NCI-H1092 treated with DMSO at 0.1 percent for 48 hours (cell line): ENCODE measurements at places on chromosomes 6 and 20.

- DNase-seq: no peak
Measured at GRCh38 chr6:145339089-145339488, 396.2 kb downstream of the EPM2A start.

DNA sequence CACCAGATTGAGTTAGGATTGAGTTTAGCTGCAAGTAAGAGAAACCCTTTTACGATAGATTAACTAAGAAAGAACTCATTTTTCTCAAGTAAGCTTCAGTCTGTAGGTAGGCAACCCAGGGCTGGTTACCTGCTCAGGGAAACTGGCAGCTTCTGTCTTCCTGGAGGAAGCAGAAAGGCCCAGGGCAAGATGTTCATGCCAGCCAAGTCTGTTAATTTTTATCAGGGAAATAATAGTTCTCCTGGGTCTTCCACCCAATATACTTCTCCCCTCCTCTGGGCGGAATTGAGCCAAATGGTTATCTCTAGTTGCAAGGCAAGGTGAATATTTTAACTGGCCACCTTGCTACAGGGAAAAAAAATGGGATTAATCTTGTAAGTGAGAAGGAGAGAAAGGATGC is 98.2 kb downstream of the UTRN start:
- DNase-seq: no peak

- no peak for DNase-seq
Measured at GRCh38 chr20:17976305-17976704, 7.5 kb downstream of the MGME1 start.

- DNase-seq: no peak
Measured at GRCh38 chr6:12715437-12715836, 1.1 kb upstream of the PHACTR1 start.

GRCh38 chr6:28258877-28259777 is at the start of gene NKAPL:
Gene NKAPL (plus strand): TSS chr6:28259297. CDS start chr6:28259372, 75 bp downstream.
- no peak for DNase-seq

GRCh38 chr20:60090631-60091030 is 132.4 kb downstream of the CDH26 start:
- no peak for DNase-seq

GRCh38 chr20:47944682-47945081 is 159.4 kb upstream of the SULF2 start:
- DNase-seq: no peak

DNA sequence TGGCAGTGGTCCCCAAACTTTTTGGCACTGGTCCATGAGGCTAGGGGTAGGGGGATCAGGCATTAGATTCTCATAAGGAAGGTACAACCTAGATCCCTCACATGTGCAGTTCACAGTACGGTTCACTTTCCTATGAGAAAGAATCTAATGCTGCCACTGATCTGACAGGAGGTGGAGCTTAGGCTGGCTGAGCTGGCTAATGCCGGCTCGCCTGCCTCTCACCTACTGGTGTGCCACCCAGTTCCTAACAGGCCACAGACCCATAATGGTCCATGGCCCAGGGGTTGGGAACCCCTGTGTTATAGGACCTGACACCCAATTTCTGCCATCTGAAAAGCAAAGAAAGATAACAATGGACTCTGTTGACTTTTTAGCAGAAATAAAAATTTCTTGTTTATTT is 199.6 kb downstream of the GMPR start:
- no peak for DNase-seq

DNA sequence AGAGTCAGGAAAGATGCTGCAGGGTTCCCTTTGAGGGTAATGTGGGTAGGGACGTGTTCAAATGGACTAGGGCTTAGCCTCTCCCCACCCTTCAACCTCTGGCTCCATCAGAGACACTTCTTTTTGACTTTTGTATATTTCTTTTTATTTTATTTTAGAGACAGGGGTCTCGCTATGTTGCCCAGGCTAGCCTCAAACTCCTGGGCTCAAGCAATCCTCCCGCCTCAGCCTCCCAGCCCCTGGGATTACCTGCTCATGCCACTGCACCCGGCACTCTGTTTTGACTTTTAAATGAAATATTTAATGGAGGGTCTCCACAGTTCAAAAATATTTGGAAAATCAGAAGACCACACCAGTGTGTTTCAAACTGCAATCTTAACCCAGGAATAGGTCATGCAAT is 8.6 kb downstream of the HNF4A start:
- no peak for DNase-seq

DNA sequence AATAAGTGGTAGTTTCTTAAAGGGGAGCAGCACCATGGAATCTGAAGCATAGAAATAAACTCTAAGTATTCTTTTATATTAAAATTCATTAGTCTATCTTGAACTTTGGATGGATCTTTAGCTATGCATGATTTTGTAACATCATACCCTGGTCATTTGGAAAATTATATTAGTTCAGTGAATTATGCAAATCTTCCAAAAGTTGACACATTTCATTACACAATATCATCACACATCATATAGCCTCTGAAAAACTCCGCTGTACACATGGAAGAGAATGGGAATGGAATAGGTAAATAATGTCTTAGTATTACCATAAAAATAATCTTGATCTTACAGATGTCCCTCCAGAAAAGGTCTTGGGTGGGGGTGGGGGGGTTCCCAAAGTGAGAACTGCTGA is 96.1 kb downstream of the ATXN1 start:
- DNase-seq: no peak

DNA sequence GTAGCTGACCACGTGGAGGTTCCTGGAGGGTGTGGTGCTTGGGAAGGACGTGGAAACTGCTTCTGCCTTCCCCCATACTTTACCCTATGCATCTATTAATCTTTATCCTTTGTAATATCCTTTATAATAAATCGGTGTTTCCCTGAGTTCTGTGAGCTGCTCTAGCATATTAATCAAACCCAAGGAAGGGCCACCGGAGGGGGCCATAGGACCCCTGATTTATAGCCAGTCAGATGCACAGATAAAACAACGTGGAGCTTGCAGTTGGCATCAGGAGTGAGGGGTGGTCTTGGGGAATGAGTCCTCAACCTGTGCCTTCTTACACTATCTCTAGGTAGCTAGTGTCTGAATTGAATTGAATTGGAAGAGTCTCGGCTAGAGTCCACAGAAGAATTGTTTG is 36.5 kb upstream of the TFAP2A start:
- no peak for DNase-seq

DNA sequence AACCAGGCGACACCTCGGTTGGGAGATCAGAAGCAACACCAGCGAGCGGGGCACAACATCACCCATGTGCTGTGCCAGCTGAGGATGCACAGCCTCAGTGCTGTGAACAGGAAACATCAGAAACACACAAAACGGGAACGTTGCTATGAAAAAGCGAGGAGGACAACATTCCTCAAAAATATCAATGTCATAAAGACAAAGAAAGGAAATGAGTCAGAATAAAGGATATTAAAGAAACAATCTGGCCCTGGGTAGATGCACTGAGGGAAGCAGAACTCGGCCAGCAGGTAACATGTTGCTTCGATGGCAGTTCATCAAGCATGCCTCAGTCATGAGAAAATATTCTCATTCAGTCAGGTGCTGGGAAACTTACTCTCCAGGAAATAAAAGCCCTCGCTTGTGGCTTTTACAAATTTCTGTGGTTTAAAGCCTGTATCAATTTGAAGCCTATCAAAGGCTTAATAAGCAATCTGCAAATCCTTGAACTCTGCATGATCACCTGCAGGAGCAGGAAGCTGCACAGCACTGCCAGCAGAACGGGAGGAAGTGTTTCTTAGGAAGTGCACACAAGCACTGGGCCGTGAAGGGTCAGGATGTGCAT is 77.5 kb downstream of the GINS1 start:
- DNase-seq: no peak

DNA sequence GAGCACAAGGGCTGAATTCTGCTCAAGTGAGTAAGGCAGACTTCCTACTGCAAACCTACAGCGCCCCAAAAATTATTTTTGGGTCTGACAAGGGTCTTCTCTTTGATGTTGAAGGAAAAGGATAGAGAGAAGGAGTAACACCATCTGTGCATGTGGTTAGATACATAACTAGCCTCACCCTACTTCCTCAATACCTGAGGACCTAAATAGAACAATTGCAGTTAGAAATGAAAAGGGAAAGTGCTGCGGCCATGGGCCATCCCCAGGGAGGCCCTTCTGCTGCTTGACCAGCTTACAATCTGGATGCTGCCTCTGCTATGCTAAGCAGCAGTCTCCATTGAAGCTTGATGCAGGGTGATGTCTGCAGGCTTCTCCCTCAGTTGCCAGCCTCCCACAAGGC is 63.2 kb upstream of the ARMH2 start:
- DNase-seq: no peak

DNA sequence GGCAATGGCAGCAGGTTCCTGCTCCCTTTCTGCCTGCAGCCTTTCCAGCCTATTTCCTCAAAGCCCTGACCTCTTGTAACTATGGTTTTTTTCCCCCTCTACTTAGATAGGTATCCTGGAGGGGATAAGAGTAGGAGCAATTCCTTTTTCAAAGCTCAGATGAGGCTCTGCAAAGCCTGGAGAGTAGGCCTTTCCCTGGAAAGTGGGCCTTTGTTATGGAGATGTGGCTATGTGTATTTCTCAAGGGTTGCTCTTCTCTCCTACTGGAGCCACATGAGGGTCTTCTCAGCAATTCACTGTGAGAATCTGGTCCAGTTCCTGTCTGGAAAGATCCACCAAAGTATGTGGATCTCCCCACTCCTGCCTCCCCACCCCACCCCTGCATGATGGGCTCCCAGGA is 96.0 kb downstream of the DTD1 start:
- no peak for DNase-seq

DNA sequence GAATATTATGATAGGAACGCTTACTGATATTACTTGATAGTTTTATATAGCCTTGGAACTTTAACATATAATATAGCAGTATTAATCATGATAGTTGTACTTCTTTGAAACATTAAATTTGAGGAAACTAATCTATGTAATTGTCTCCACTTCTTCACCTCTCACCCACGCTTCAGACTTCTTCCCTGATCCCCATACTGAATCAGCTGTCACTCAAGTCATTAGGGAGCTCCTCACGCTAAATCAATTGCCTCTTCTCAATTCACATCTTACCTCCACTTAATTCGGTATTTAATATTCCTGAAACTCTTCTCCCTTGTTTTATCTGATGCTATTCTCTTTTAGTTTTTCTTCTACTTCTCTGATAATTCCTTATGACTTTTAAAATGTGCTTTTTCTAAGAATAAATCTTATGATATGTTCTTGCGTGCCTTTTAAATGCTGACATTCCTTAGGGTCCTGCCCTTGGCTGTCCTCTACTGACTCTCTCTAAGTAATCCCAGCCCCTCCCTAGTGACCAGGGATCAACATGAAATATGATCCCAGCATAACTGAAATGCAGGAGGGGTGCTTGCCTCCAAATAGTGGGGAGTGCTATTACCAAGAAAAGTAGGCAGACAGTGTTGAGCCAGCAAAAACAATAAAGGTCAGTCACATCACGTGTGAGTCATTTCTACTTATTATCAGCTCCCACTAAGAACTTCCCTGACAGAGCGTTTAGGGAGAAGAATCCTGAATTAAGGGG is 9.9 kb downstream of the ANKRD66 start:
- no peak for DNase-seq

- DNase-seq: no peak
Measured at GRCh38 chr6:136607204-136607931, 57.1 kb upstream of the MAP7 start.

- no peak for DNase-seq
Measured at GRCh38 chr20:34473262-34473883, 42.8 kb upstream of the DYNLRB1 start.

GRCh38 chr20:45347936-45348778 is at the start of gene SDC4:
Gene SDC4 (minus strand): TSS chr20:45348424. CDS start chr20:45348384, 40 bp downstream.
- peak; percentile 18 for DNase-seq

- DNase-seq: no peak
Measured at GRCh38 chr20:2179233-2179580, 77.6 kb downstream of the STK35 start.

DNA sequence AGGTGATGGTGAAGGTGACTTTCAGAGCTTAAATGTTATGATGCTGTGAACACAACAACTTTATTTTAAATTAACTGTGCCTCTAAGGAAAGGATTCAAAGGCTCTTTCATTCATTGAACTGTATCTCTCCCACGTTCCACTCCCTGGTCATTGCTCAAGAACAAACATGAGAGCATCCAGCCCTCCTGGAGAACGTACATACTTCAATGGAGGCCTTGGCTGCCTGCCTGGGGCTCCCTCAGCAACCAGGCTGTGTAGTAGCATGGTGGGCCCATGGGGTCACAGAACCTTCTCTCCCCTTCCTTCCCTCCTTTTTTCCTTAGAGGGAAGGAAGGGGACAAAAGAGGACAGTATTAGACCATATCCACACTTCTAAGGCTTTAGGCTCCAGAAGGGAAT is 234.3 kb downstream of the CDC5L start:
- no peak for DNase-seq

DNA sequence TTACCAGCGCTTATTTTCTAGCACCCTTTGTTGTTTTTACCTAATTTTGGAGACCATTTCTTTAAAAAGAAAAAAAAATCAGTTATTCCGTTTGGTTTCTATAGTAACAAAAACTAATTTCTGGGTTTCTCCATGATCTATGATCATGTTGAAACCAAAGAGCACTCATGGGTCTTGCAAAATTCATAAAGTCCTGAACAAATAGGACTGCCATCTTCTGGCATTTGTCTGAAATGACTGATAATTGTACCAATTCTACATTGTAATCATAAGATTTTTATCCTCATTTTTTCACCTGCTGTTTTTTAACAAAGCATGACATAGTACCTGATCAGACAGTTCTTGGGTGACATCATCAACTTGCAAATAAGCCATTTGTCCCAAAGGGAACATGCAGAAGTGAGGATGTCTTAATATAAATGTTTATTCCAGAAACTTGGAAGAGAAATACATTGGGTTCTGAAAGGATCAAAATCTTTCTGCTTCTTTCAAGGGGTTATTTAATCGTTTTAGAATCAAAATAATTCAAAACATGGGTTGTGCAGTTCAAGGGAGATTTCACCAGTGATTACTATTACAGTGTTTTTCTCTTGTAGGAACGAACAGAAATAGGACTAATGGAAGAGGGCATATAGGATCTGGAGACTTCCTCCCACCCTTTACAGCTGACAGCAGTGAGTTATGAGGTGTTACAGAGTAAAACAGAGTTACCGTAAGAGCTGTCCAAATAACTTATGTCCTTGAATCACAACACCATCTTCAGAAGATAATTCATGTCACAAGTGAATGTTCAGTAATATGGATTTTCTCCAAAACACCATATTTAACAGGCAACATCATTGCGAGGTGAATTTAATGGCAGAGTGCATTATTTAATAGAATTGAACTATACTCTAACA is 87.1 kb upstream of the GJE1 start:
- no peak for DNase-seq

- DNase-seq: no peak
Measured at GRCh38 chr6:44228031-44228430, 4.6 kb downstream of the SLC29A1 start.

DNA sequence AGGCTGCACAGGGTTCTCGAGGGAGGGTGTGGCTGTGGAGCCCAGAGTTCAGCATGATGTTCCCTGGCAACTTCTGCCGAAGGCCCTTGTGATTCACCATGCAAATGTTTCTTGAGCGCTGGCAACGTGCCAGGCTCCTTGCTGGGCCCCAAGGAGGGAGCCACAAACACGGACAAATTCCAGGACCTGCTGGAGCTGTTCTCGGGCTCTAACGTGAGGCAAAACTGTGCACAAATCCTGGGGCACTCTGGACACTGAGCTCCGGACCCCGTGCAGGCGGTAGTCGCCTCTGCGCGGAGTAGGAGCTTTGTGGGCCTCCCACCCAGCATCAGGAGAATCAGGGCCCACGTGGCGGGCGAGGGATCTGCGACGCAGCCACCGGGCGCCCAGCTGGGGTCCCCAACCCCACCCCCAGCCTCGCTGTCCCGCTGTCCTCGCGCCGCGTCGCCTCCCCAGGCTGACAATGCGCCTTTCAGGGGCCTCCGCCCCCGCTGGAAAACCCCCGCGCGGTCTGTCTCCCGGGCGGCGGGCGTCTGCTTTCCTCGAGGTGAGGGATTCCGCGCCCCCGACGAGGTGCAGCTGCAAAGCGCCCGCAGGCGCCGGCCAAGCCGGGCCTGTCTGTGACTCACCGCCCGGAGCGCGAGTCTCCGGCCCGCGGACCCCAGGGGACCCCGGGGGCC is 31.7 kb upstream of the SCUBE3 start:
- no peak for DNase-seq
